ENCODE measurements at places on chromosomes 1 and 21.

GRCh38 chr1:66757722-66758240 is 5.5 kb downstream of the DYNLT5 start:
- DNase-seq, result no peak

DNA sequence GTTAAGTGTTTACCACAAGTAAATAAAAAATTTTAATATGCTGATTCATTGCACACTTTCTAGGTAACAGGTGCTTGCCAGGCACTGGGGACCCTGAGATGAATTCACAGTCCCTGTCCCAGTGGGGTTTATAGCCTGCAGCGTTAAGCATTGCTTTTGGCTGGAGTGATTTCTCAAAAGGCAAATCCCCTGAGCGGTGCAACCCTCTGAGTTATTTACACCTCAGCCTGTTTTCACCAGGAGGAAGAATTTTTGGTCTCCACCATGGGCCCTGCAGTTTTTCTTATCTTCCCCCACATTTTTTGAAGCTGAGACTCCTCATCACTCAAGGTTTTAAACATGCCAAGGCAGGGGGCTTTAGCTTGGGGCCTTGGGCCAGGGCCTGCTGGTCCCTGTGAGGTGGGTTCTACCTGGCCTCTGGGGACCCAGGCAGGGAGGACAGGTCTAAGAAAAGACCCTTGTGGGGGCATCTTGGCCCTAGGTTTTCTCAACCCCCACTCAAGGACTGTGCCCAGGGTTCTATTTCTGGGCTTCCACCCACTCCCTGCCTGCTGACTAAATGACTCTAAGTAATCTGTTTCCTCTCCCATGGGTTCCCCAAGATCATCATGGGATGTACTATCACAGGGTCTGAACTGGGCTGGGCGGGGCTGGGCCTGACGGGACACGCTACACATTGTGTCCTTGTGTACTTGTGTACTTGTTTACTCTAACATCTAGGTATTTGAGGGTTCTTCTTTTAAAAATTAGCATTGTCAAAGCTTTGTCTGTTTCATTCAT is 10.2 kb upstream of the CHIT1 start:
- DNase-seq, result no peak

DNA sequence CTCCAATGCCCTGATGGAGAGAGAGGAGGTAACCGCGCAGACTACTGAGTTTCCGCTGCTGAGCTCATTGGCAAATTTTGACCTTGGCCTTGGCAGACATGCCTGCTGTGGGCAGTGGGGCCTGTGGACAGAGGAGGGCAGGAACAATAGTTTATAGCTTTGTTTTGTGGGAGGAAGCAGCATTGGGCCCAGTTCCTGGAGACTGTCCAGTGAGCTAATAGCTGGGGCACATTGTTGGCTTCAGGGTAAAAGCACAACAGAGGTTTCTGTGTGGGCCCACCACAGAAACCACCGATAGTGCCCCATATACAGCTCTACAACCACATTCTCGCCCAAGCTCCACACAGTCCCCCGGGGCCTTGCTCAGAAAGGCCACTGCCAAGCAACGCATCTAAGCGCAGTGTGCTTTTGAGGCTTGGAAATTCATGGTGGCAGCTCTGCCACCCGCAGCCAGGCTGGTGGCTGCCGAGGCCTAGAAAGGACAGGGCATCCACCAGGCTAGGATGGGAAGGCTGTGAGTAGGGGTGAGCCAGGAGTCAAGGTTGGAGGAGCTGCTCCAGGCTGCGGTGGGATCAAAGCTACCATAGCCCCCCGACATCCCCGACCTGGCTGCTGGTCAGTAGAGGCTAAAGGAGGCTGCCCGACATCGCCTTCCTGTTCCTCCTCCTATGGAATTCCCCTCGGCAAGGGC is 43.2 kb downstream of the NEK2 start:
- DNase-seq, result no peak

GRCh38 chr21:42406201-42406621 is 2.5 kb downstream of the UBASH3A start:
- no peak for DNase-seq

DNA sequence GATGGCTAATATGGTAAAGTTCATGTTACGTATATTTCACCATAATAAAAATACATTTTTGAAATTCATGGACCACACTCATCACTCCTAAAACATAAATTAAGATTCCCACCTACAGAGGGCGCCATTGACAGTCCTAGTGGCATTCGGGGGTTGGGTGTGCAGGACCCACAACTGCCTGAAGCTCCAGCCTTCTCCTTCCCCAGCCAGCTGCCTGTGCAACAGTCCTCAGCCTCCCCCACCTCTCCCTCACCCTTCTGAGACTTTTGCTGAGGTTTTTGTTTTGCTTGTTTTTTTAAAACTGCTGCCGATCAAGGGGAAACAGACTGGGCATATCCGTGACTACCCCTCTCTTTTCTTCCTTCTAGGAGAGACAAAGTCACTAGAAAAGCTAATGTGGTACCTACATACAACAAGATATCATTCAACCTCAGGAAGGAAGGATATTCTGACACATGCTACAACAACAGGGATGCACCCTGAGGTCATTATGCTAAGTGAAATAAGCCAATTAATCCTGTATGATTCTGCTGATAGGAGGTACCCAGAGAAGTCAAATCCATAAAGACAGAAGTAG is 9.2 kb upstream of the EVA1C start:
- DNase-seq, result no peak

- DNase-seq, result no peak
These were observed 11.7 kb downstream of the LAMC2 start for GRCh38 chr1:183197762-183198161.

DNA sequence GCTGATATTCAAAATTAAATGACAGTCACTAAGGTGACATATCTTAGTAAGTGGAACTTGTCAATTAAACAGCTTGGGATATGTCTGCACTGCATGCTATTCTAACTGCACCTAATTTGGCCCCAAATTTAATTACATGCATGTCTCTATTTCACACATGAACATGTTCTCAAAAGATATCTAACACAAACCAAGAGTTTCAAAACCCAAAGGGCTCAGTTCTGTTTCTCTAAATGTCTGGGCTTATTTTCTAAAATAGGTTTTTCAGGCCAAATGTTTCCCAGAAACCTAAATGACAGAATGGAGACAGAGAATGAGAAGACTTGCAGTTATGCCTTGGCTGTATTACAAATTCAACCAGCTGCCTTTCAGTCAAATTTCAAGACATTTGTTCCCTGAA is 11.3 kb downstream of the RAB29 start:
- DNase-seq, result no peak

DNA sequence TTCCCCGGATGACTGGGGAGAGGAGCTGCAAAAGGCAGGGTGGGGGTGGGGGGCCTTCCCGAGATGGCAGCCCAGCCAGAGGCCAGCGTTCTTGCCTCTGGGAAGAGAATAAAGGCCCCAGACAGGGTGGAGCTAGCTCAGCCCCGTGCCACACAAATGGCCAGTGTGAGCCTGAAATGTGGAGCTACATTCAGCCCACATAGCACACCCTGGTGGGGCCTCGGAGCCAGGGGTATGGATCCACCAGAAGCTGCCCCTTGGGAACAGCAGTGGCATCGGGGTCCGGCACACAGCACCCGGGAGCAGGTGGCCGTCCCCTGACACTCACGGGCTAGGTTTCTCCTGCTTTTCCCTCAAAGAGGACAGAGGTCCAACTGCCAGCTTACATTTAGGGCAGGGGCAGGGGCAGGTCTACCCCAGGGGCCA is 93.9 kb downstream of the PDE9A start:
- DNase-seq, result no peak

DNA sequence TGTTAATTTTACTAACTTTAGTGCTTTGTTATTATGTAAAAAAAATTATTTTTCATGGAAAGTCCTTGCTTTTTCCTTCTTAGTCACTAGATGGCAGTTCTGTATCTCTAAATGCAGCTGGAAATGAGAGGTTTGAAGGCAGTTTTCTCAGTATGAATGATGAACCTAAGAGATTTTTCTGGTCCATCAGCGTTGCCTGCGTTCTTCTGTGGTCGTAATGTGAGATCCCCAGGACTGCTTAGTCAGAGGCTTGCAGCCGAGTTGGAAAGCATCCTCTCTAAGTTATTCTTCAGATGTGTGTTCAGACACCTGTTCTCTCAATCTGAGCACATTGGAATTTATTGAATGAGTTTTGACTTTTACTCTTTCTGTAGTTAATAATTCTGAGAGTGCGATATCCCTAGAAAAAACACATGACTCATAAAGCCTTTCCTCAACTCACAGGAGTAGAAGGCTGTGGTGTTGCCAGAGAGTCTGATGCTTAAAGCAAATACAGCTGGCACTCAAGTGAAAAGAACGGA is 99.3 kb downstream of the FMN2 start:
- no peak for DNase-seq

GRCh38 chr1:116474921-116475849 is 95.6 kb downstream of the CD58 start:
- no peak for DNase-seq

DNA sequence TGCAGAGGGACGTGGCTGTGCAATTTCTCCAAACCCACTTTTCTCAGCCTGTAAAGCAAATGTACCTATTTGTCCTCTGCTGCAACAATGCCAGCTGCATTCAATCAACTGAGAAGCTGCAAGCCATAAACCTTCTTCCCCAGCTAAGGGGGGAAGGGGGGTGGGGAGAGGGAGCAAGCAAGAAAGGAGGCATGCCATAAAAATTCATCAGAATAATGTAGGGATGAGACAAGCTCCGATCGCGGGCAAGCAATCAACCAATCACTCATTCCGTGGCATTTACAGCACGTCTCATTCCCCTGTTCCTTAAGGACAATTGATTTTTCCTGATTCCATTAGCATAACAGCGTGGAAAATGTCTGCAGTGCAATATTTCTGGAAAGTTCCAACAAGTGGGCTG is 144.8 kb downstream of the DMRTA2 start:
- no peak for DNase-seq

- no peak for DNase-seq
These were observed 170.5 kb downstream of the PTPRU start for GRCh38 chr1:29406814-29407213.

DNA sequence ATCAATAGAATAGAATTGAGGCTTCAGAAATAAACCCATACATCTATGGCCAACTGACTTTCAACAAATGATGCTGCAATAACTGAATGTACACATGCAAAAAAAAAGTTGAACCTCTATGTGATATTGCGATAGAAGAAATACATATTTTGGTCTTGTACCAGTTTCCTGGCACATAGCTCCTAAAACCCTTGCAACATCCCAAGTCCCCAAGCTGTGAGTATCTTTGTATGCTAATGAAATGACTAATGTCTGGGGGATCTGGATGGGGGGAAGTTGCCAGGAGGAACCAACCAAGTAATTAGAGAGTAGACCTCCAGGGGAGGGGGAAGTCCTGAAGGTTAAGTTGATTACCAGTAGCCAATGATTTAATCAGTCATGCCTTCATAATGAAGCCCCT is 24.4 kb downstream of the BLZF1 start:
- DNase-seq, result no peak

GRCh38 chr1:16888860-16889816 is 6.6 kb upstream of the RNU1-2 start:
- peak; percentile 32 for DNase-seq

DNA sequence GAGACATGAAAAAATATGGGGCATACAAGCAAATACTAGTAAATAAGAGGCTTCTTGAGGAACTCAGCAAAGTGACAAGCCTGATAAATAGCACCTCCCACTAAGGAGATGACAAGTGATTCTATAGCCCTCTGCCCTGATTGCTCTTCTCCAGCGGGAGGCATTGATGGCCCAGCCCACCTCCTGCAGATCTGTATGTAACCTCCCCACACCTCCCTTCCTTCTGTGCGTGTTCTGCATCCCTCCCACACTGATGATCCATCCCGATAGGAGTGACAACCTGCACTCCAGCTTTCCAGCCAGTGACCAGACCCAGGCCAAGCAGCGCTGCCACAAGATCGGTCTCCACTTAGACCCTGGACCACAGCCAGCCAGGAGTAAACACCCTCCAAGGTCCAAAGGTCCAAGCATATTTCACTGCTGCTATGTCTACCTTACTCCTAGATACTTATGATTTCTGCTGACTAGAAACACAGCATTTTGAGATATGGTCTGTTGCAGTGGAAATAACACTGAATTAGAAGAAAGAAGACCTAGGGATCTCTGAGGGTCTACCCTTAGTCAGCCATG is 176.1 kb downstream of the BRINP2 start:
- DNase-seq, result no peak

- DNase-seq, result no peak
These were observed 226.4 kb downstream of the ZP4 start for GRCh38 chr1:237664348-237664747.

DNA sequence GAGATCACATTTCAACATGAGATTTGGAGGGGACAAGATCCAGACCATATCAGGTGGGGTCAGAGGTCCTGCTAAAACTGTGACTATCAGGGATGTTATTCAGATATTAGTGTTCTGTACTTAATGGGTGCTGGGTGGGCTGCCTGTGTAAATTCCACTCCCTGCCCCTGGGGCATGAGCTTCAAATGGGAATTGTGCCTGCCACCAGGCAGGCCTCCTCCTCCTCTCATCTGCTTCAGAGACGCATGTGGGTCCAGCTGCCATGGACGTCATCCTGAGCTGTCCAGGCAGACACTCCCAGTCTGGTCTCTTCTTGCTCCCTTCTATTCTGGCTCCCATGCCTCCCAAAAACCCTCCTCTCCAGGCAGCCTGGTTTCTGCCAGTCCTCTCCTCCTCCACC is 10.4 kb downstream of the QSOX1 start:
- no peak for DNase-seq

- no peak for DNase-seq
These were observed 45.5 kb downstream of the GIPC2 start for GRCh38 chr1:78091215-78091813.

- no peak for DNase-seq
These were observed 8.5 kb downstream of the MEF2D start for GRCh38 chr1:156492013-156492590.

DNA sequence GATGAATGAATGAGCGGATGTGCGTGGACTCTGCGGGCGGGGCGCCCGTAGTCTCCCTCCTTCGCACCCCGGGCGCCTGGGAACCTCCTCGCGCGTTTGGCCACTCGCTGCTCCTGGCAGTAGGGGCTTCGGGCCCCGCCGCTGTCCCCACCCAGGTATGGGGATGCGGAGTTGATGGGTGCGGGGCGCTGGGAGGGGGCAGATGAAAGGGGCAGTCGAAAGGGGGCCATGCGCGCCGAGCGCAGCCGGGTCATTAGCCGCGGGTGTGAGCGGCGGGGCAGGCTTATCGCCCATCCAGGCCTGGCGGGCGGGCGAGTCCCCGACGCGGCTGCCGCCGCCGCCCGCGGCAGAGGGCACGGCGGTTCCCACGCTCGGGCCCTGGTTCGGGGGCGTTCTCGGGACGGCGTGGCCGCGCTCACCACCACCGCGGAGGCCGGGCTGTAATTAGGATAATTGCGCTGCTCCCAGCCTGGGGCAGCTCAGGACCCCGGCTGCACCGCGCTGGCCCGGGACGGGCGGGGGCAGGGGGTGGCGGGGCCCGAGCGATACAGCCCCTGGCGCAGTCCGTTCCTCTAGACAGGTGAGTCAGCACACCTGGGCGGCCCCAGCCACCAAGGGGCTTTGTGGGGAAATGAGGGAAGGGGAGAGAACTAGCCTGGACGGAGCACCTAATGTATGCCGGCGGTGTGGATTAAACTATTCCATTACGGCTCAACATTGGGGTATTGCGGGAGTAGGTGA is 22.1 kb upstream of the CITED4 start:
- no peak for DNase-seq

- DNase-seq, result peak; percentile 80
These were observed 5.2 kb downstream of the TNFRSF18 start for GRCh38 chr1:1200876-1201810.

- no peak for DNase-seq
These were observed 29.5 kb downstream of the PIK3R3 start for GRCh38 chr1:46102769-46103476.
